ENCODE measurements at places on chromosomes 6 and 20. TPM values are rescaled to one million over a fixed set of nuclear protein-coding genes. Genes with fewer than 3 reads are reported as not detected.
A peak's percentile ranks its signal among the peaks of the same experiment; 100 is the strongest.

- no peak overlapping the region for H3K4me3 ChIP-seq
- H3K27me3 ChIP-seq: no peaks in the 10 kb centered on the region
- no peaks in the 10 kb centered on the region for H3K36me3 ChIP-seq
- no peak for DNase-seq
- H3K27ac ChIP-seq: no peak overlapping the region
- H3K4me1 ChIP-seq: peaks cover 6% of the 10 kb centered on the region
Measured at GRCh38 chr6:355373-356208, 36.0 kb upstream of the IRF4 start.

DNA sequence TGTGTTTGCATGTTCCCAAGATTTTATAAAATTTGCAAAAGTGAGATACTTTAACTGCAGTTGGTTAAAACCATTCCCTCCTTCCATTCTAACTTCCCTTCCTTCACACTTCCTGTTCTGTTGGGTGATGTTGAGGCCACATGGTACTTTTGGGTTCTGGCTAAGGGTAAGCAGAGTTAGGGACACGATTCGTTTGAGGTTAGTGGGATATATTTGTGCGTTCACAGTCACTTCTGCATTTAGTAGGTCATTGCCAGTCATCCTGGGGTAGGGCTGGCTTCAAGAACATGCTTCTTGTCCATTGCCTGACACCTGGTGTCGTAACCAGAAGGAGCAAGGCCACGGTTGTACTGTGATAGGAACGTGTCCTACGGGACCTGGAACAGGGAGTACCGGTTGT, 340.1 kb downstream of the ZFAND3 start:
- no peak for DNase-seq
- no peak overlapping the region for H3K4me3 ChIP-seq
- no peaks in the 10 kb centered on the region for H3K27me3 ChIP-seq
- no peak overlapping the region for H3K27ac ChIP-seq

- H3K36me3 ChIP-seq: no peaks in the 10 kb centered on the region
- H3K4me3 ChIP-seq: no peak overlapping the region
- peaks cover 3% of the 10 kb centered on the region for H3K4me1 ChIP-seq
- DNase-seq: no peak
Measured at GRCh38 chr6:129911732-129912131, 50.6 kb upstream of the TMEM244 start.

GRCh38 chr6:164741938-164742451, 567.4 kb downstream of the C6orf118 start:
- H3K4me3 ChIP-seq: no peak overlapping the region
- no peak overlapping the region for H3K27ac ChIP-seq
- H3K27me3 ChIP-seq: no peaks in the 10 kb centered on the region
- H3K36me3 ChIP-seq: no peaks in the 10 kb centered on the region

LY6G6F gene
- 1.5 TPM for total RNA-seq

DST gene
- 3.8 TPM for total RNA-seq

GRCh38 chr6:73694711-73695411, 1.1 kb upstream of the CD109 start:
- no peak for DNase-seq
- no peaks in the 10 kb centered on the region for H3K36me3 ChIP-seq
- no peak overlapping the region for H3K4me3 ChIP-seq
- H3K4me1 ChIP-seq: peaks cover 16% of the 10 kb centered on the region

GRCh38 chr20:23662276-23662870, 24.6 kb upstream of the CST3 start:
- H3K27me3 ChIP-seq: no peaks in the 10 kb centered on the region
- H3K4me1 ChIP-seq: no peaks in the 10 kb centered on the region
- H3K36me3 ChIP-seq: no peaks in the 10 kb centered on the region
- H3K27ac ChIP-seq: no peak overlapping the region
- no peak for DNase-seq

- no peaks in the 10 kb centered on the region for H3K27me3 ChIP-seq
- H3K4me3 ChIP-seq: no peak overlapping the region
- DNase-seq: no peak
- no peaks in the 10 kb centered on the region for H3K4me1 ChIP-seq
- H3K36me3 ChIP-seq: no peaks in the 10 kb centered on the region
Measured at GRCh38 chr6:167751579-167752115, 75.1 kb upstream of the AFDN start.

GRCh38 chr6:36751091-36751490, 53.5 kb downstream of the RAB44 start:
- H3K27ac ChIP-seq: no peak overlapping the region
- no peaks in the 10 kb centered on the region for H3K36me3 ChIP-seq
- DNase-seq: no peak
- no peak overlapping the region for H3K4me3 ChIP-seq
- peaks cover 34% of the 10 kb centered on the region for H3K4me1 ChIP-seq
- H3K27me3 ChIP-seq: no peaks in the 10 kb centered on the region

HTR1E gene
- not detected for total RNA-seq

DNA sequence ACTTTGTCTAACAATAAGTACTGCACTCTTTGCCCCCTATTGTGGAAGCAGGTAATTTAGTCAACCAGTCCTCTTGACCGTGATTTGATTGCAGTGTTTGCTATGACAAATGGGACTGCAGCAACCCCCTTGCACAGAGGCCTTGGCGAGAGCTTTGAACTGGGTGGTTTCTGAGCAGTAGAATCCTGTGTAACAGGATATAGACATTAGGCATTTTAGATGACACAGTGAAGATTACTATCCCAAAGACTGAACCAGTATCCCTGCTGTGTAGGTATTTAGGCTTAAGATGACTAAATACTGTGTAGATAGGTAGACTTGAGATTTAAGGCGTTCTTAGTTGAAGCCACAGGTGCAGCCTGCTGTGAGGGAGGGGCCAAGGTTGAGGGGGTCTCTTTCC, 9.9 kb downstream of the DNMT3B start:
- DNase-seq: no peak
- no peaks in the 10 kb centered on the region for H3K27me3 ChIP-seq
- peaks cover 14% of the 10 kb centered on the region for H3K4me1 ChIP-seq
- H3K27ac ChIP-seq: no peak overlapping the region
- H3K4me3 ChIP-seq: no peak overlapping the region

DNA sequence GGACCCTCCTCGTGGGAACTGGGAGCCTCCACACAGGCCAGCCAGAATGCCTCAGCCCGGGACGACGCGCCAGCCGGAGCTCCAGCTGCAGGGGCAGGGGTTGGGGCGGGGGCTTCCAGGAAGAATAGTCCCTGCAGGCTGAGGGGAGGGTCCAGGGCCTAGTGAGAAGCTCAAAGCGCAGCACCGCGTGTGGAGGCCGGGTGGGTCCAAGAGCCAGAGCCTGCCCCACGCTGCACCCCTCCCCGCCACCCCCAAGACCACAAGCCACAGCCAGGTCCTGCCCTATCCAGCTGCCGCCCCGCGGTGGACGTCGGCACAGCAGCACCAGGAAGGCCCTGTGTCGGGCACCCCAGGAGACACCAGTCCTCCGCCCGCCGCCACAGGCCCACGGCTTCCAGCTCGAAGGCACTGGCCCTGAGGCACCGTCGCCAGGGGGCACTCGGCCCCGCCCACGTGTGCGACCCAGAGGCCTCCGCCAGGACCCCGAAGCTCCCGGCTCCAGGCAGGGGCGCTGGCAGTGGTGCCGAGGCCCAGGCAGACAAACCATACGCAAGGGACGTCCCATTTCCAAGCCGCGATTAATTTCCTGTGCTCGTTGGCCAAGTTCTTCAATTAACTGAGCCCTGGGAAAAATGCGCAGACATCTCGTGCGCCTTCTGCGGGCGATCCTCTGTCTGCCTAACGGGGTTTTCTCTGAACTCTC, 19.5 kb downstream of the KCNQ2 start:
- no peaks in the 10 kb centered on the region for H3K27me3 ChIP-seq
- peaks cover 12% of the 10 kb centered on the region for H3K4me1 ChIP-seq
- H3K27ac ChIP-seq: no peak overlapping the region
- DNase-seq: no peak

FAM217A gene
- not detected for total RNA-seq

- H3K4me1 ChIP-seq: no peaks in the 10 kb centered on the region
- DNase-seq: no peak
- no peak overlapping the region for H3K4me3 ChIP-seq
- no peaks in the 10 kb centered on the region for H3K27me3 ChIP-seq
- no peak overlapping the region for H3K27ac ChIP-seq
Measured at GRCh38 chr6:34630040-34630439, 66.5 kb downstream of the ILRUN start.

MICB gene
- 22.0 TPM for total RNA-seq

JPH2 gene
- not detected for total RNA-seq

- DNase-seq: no peak
- peaks cover 4% of the 10 kb centered on the region for H3K4me1 ChIP-seq
- H3K27ac ChIP-seq: no peak overlapping the region
- peaks cover 43% of the 10 kb centered on the region for H3K36me3 ChIP-seq
- H3K4me3 ChIP-seq: no peak overlapping the region
Measured at GRCh38 chr20:415820-416322, 7.8 kb downstream of the RBCK1 start.

FOXA2 gene
- total RNA-seq: not detected

DNA sequence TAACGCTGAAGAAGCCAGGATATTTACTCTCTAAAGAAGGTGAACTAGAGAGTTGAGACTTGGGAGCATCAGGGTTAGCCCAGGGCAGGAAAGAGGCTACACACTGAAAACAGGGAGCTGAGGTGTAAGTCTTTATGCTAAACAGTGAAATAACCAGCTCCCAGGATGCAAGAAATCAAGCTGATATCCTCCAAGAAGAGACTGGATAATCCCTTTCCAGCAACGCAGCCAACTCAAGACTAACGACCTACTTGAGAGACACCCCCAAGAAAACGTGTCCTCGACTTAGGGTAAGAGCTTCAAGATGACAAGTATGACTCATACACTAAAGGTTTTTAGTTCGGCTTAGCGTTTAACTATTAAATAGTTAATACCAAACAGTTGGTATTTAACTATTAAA, 202.2 kb downstream of the TASP1 start:
- H3K36me3 ChIP-seq: peaks cover 9% of the 10 kb centered on the region
- H3K4me1 ChIP-seq: no peaks in the 10 kb centered on the region
- no peak overlapping the region for H3K4me3 ChIP-seq
- H3K27me3 ChIP-seq: no peaks in the 10 kb centered on the region
- no peak for DNase-seq

- no peaks in the 10 kb centered on the region for H3K36me3 ChIP-seq
- H3K27ac ChIP-seq: no peak overlapping the region
- DNase-seq: no peak
- H3K4me1 ChIP-seq: no peaks in the 10 kb centered on the region
Measured at GRCh38 chr6:116354236-116354635, 16.5 kb upstream of the DSE start.

DNA sequence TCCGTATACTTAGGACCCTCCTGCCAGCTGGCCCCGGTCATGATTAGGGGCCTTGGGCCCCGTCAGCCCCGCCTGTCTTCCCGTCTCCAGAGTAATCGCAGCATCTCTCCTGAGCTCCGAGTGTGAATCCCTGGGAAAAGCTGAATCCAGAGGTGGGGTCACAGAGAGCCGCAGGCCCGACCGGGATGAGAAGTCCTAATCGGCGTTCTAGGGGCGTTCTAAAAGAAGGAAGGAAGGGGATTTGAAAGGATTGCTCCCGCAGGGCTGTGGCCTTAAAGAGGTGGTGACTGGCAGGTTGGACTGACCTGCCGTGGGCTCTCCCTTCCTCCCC, 371 bp downstream of the HMGN4 start:
- H3K27ac ChIP-seq: peak overlapping the region; percentile 88
- peak overlapping the region; percentile 96 for H3K4me3 ChIP-seq
- H3K4me1 ChIP-seq: peaks cover 46% of the 10 kb centered on the region
- DNase-seq: no peak
- H3K36me3 ChIP-seq: peaks cover 8% of the 10 kb centered on the region

SLC22A2 gene
- not detected for total RNA-seq

GRCh38 chr20:24640686-24641085, 171.3 kb downstream of the SYNDIG1 start:
- H3K4me1 ChIP-seq: no peaks in the 10 kb centered on the region
- H3K4me3 ChIP-seq: no peak overlapping the region
- H3K36me3 ChIP-seq: no peaks in the 10 kb centered on the region
- DNase-seq: no peak

Data from CD4-positive, CD25-positive, alpha-beta regulatory T cell (primary cell).